ENCODE measurements at places on chromosomes 13 and 19.
A peak's percentile ranks its signal among the peaks of the same experiment; 100 is the strongest.

GRCh38 chr13:31351376-31351775 lies 151.6 kb downstream of the B3GLCT start:
- DNase-seq: no peak

- no peak for DNase-seq
Measured at GRCh38 chr19:47447470-47448359, 24.0 kb downstream of the SLC8A2 start.

- peak; percentile 13 for DNase-seq
Measured at GRCh38 chr19:531753-532560, at the start of gene CDC34. Gene CDC34 (plus strand): TSS chr19:531760. CDS start chr19:531932, 172 bp downstream.

DNA sequence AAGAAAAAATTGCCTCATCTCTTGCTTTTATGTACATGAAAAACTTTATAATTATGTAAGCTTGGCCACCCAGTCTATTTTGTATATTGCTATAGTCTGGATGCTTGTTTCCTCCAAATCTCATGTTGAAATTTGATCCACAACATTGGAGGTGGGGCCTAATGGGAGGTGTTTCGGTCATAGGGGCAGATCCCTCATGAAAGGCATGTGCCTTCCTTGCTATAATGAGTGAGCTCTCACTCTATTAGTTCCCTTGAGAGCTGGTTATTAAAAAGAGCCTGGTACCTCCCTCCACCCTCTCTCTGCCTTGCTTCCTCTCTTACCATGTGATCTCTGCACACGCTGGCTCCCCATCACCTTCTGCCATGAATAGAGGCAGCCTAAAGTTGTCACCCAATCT lies 1005.1 kb downstream of the PCDH9 start:
- no peak for DNase-seq

DNA sequence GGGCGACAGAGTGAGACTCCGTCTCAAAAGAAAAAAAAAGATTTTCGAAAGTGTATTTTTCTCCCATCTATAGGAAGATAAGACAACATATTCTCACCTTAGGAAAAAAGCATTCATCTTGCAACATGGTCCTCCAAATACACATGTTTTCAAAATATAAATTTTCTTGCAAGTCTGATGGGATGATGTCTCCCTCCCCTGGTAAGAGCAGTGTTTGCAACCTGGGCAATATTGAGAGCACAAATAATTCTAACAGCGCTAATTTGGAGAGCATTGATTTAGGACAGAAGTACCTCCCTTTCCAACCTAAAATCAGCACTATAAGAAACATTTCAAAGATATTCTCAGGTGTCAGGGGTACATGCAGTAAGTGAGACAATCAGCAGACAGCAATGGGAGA lies 61.0 kb upstream of the SHISA2 start:
- DNase-seq: no peak

GRCh38 chr19:21508198-21508597 lies 2.8 kb downstream of the ZNF429 start:
- no peak for DNase-seq

DNA sequence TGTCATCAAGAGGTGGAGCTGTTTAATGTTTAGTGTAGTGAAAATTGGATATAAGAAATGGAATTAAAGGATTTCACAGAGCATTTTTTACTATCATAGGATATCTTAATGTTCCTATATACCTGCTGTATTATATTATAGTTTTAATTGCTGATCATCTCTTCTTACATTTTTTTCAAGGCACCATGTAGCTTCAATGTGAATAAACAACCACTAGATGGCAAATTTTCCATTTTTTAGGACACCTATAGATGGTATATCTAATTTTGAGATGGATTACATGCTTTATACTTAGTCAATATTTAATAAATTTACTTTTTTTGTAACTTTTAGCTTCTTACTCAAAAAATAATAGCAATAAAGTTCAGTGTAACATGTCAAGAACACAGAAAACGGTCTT lies 9.0 kb upstream of the ATXN8OS start:
- no peak for DNase-seq

- DNase-seq: no peak
Measured at GRCh38 chr13:39766464-39767158, 111.1 kb downstream of the COG6 start.

GRCh38 chr19:41697198-41697855 lies 9.3 kb upstream of the CEACAM7 start:
- DNase-seq: no peak

GRCh38 chr19:11278670-11279069 lies 16.3 kb upstream of the DOCK6 start:
- DNase-seq: no peak

- DNase-seq: peak; percentile 19
Measured at GRCh38 chr19:56601375-56601774, 6.3 kb downstream of the ZNF71 start.

- DNase-seq: no peak
Measured at GRCh38 chr19:50331994-50332243, 2.7 kb upstream of the KCNC3 start.

- no peak for DNase-seq
Measured at GRCh38 chr19:51168564-51169282, 26.6 kb downstream of the SIGLEC7 start.

DNA sequence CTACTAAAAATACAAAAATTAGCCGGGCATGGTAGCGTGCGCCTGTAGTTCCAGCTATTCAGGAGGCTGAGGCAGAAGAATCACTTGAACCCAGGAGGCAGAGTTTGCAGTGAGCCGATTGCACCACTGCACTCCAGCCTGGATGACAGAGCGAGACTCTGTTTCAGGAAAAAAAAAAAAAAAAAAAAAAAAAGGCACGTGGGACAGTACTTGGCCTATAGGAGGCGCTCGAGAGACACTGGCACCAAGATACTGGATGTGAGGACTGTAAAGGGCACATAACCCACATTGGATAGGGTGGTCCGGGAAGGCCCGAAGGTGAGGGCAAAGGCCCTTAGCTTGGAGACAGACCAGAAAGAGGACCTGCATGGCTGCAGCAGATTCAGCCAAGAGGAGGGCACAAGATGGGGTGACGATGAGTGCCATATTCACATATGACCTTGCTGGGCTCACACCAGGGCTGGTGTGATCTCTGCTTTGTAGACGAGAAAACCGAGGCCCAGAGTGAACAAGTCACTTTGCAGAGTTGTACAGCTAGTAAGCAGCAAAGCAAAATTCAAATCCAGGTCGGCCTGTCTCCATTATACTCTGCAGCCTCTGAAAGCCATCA lies 89.4 kb downstream of the DPF1 start:
- DNase-seq: peak; percentile 55

- no peak for DNase-seq
Measured at GRCh38 chr19:13965926-13966683, 13.8 kb downstream of the DCAF15 start.
